ENCODE measurements at places on chromosomes 5 and 9.

GRCh38 chr5:81506900-81507588 lies 113.1 kb upstream of the ACOT12 start:
- DNase-seq, result peak; percentile 65

- no peak for DNase-seq
Measured at GRCh38 chr9:90773617-90774016, 28.0 kb upstream of the SYK start.

DNA sequence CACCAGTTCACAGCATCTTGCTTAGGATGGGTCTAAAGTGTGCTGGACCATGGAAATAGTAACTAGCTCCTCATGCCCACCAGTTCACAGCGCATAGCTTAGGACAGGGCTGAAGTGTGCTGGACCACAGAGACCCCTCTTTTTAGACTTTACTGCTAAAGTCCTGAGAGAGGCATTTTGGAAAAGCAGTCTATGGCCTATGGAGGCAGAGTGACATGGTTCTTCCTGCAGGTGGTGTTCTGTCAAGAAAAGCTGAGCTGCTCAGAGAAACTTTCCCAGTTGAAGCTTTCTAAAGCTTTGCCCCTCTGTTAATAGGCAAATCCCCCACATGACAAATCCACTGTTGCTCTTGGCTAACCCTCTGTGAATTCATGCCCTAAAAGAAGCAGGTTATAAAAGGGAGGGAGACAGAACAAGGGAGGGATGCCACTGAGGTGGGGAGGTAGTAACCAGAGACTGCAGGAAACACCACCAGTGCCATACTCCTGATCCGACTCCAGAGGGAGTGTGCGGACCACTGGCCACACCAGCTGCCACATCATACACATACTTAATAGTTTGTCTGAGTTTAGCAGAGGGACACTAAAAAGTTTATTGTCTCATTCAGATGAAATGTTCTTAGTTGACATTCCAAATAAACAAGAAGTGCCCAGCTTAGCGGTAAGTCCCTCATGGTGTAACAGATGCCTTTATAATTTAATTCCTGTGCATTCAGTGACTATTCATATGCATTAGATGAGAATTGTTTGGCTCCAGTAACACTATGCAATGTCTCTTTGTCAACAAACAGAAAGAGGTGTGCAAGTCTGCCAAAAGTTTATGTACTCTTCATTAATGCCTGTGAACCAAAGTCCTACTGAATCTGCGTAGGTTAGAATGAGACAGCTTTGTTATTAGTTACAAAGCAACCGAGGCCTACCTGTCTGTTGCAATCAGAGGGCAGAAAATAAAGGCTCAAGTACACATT lies 236.2 kb upstream of the NFIL3 start:
- no peak for DNase-seq

DNA sequence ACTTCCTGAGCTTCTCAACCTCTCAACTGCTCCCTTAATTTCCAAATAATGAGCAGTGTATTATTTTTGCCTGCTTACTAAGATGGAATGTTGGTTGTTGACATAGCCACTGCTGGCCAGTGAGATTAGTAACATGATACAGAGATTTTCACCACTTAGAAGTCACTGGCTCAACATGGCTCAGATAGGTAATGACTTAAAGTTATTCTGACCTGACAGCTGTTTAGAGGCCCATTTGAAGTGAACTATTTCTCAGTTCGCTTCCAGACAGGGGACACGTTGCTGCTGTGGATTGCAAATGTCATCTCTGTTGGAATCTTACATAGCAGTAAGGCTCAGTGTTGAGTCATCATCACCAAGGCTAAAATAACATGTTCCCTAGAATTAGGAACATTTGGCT lies 490.2 kb downstream of the TLE4 start:
- no peak for DNase-seq

DNA sequence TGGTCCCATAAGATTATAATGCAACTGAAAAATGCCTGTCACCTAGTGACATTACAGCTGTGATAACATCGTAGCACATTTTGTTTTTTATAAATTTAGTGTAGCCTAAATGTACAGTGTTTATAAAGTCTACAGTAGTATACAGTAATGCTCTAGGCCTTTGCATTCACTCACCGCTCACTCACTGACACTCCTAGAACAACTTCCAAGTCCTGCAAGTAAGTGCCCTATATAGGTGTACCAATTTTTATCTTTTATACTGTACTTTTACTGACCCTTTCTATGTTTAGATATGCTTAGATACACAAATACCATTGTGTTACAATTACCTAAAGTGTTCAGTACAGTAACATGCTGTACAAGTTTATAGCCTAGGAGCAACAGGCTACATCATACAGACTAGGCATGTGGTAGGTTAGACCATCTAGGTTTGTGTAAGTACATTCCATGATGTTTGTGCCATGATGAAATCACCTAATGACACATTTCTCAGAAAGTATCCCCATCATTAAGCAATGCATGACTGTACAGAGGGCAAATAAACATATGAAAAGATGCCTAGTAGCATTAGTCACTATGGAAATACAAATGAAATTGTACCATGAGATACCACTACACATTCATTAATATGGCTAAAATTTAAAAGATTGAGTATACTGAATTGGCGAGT lies 127.6 kb downstream of the TRPM6 start:
- no peak for DNase-seq

- DNase-seq, result no peak
Measured at GRCh38 chr5:161548487-161549094, 2.1 kb upstream of the GABRB2 start.

DNA sequence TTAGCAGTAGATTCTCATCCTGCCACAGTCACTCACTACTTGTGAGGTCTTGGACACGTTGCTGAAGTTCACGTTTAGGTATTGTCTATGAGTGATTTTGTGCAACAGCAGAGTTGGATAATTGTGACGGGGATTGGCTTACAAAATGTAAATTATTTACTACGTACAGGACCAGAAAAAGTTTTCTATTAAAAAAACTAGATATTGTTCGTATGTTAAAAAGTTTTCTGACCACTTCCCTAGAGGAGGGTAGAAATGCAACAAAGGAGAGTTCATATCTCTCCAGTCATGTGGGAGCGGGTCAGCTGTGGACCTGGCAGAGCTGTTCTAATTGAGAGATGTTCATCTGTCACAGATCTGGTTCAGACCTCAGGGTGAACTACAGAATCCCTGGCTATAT lies 976.1 kb upstream of the NUDT12 start:
- DNase-seq, result no peak

DNA sequence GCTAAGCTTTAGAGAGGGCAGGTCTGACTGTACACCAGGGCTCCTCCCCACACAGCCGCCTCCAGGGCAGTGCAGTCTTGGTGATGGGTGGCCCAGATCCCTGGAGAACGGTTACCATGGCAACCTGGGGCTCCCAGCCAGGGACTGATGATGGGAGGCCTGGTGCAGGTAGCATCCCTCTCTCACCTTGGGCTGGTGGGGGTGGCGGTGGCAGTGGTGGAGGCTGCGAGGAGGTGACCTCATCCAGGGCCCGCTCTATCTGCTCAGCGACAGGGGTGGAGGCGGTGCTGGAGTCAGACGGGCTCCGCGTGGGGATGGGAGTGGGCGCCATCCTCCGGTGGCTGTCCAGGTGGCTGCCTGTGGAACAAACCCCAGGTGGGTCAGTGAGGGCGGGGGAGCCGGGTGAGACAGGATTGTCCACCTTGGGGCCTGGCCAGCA lies 12.3 kb downstream of the PRR7 start:
- no peak for DNase-seq
